Central memory CD8-positive, alpha-beta T cell (primary cell): ENCODE measurements at places on chromosomes 1 and 21.

DNA sequence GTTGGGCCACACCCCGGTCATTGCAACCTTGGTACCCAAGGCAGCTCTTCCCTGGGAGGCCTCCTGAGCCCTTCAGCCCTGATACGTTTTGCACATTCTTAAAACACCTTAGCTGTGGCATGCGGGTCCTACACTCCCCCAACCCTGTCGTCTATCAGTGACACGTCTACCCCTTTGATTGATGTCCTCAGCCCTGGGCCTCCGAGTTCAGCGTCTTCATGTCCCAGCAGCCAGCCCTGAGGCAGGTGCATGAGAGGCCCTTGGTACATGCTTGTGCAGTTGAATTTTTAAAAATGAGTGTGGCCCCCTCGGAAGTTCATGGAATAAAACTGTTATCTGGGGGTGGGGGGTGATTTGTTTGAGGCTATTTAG is 38.9 kb upstream of the ADARB1 start:
- no peaks in the 10 kb centered on the region for H3K36me3 ChIP-seq
- no peaks in the 10 kb centered on the region for H3K4me1 ChIP-seq
- H3K27ac ChIP-seq: no peak overlapping the region
- H3K4me3 ChIP-seq: no peak overlapping the region
- DNase-seq: no peak

DNA sequence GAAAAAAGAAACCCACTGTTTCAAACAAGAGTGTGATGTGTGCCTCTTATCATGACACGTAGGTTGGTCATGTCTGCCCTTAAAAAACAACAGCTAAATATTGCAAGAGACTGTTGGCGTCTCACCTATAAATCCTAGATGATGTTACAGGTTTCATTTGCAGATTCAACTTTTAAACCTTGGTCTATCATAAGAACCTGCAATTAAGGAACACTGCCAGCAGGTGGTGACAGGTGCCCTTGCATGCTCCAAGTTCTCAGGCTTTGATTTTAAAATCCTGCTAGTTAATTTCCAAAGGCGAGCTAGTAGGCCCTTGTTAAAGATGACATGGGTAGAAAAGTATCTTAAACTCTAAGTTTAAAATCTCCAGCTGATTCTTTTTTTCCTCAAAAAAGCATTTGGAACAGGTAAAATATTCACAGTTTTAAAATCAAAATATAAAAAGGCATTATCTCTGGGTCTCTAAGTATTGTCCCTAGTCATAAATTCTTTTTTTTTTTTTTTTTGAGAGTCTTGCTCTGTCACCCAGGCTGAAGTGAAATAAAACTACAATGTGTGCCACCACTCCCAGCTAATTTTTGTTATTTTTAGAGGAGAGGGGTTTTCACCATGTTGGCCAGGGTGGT is 39.1 kb downstream of the CLSTN1 start:
- peaks cover 26% of the 10 kb centered on the region for H3K4me1 ChIP-seq
- no peak overlapping the region for H3K27ac ChIP-seq
- no peak overlapping the region for H3K4me3 ChIP-seq
- DNase-seq: peak; percentile 40
- peaks cover 2% of the 10 kb centered on the region for H3K36me3 ChIP-seq
- H3K27me3 ChIP-seq: no peaks in the 10 kb centered on the region

GRCh38 chr1:220203816-220204215 is 68.4 kb downstream of the RAB3GAP2 start:
- no peak overlapping the region for H3K27ac ChIP-seq
- DNase-seq: no peak
- peaks cover 27% of the 10 kb centered on the region for H3K36me3 ChIP-seq
- H3K4me1 ChIP-seq: no peaks in the 10 kb centered on the region
- no peaks in the 10 kb centered on the region for H3K27me3 ChIP-seq

GRCh38 chr1:184563308-184563707 is 176.5 kb downstream of the C1orf21 start:
- H3K27me3 ChIP-seq: no peaks in the 10 kb centered on the region
- H3K27ac ChIP-seq: no peak overlapping the region
- H3K4me3 ChIP-seq: no peak overlapping the region
- DNase-seq: no peak

DNA sequence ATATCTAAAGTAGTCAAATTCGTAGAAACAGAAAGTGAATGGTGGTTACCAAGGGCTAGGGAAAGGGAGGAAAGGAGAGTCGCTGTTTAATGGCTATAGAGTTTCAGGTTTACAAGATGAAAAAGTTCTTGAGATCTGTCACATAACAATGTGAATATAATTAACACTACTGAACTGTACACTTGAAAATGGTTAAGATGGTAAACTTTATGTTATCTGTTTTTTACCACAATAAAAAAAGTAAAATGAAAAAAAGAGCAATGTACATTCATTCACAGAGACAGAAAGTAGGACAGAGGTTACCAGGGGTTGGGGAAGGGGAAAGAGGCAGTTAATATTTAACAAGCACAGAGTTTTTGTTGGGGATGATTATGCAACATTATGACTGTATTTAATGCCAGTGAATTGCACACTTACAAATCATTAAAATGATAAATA is 53.3 kb upstream of the SEC16B start:
- H3K27ac ChIP-seq: no peak overlapping the region
- DNase-seq: no peak
- H3K4me1 ChIP-seq: no peaks in the 10 kb centered on the region

DNA sequence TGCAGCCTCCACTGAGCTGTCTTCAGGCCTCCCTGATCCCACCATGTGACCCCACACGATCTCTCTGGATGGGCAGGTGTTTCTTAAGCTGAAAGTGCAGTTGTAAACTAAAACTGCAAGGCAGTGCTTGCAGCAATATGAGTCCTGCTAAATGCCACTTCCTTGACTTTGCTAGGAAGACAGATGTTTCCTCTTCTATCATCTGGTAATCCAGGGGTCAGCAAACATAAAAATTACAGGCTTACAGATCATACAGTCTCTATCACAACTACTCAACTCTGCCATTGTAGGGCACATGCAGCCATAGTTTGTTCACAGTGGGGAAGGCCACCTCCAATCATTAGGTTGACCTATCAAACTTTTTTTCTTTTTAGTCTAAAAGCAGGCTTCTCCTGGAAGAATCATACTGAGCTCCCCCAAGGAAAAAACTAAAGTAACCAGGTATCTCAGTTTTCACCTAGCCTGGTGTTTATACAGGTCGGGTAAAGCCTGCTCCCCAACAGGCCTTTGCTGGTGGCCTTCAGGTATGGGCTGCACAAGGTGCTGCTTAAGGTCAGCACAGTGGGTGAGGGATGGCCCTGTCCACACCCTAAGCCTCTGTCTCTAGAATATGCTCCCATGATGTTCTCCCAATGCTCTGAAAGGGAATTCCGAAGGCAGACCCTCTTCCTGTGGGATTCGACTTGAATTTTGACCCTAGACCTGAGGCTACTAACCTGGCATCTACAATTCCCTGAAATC is 10.8 kb downstream of the ABCA4 start:
- no peak for DNase-seq
- no peak overlapping the region for H3K27ac ChIP-seq
- peaks cover 2% of the 10 kb centered on the region for H3K36me3 ChIP-seq
- peaks cover 7% of the 10 kb centered on the region for H3K4me1 ChIP-seq
- peaks cover 43% of the 10 kb centered on the region for H3K27me3 ChIP-seq

GRCh38 chr1:225428881-225429455 is 1.1 kb upstream of the LBR start:
- peak overlapping the region; percentile 80 for H3K4me3 ChIP-seq
- peaks cover 18% of the 10 kb centered on the region for H3K36me3 ChIP-seq
- DNase-seq: no peak
- H3K27ac ChIP-seq: peak overlapping the region; percentile 71

GRCh38 chr1:160646711-160647328 is at the start of gene SLAMF1:
Gene SLAMF1, minus strand, starts transcription at chr1:160647044. Its CDS starts 99 bp downstream, at chr1:160646945.
- H3K27ac ChIP-seq: peak within 1 kb of the TSS; percentile 95
- DNase-seq: no peak
- H3K4me3 ChIP-seq: peak within 1 kb of the TSS; percentile 96
- no peaks in the 10 kb centered on the region for H3K27me3 ChIP-seq

GRCh38 chr1:166888373-166889111 is 12.5 kb upstream of the TADA1 start:
- H3K36me3 ChIP-seq: peaks cover 2% of the 10 kb centered on the region
- H3K4me3 ChIP-seq: no peak overlapping the region
- DNase-seq: no peak
- no peak overlapping the region for H3K27ac ChIP-seq
- peaks cover 44% of the 10 kb centered on the region for H3K27me3 ChIP-seq
- H3K4me1 ChIP-seq: peaks cover 8% of the 10 kb centered on the region

- no peak overlapping the region for H3K4me3 ChIP-seq
- DNase-seq: no peak
- no peak overlapping the region for H3K27ac ChIP-seq
- no peaks in the 10 kb centered on the region for H3K4me1 ChIP-seq
- no peaks in the 10 kb centered on the region for H3K27me3 ChIP-seq
Observed at GRCh38 chr1:121483961-121484424, 299.2 kb downstream of the SRGAP2C start.

DNA sequence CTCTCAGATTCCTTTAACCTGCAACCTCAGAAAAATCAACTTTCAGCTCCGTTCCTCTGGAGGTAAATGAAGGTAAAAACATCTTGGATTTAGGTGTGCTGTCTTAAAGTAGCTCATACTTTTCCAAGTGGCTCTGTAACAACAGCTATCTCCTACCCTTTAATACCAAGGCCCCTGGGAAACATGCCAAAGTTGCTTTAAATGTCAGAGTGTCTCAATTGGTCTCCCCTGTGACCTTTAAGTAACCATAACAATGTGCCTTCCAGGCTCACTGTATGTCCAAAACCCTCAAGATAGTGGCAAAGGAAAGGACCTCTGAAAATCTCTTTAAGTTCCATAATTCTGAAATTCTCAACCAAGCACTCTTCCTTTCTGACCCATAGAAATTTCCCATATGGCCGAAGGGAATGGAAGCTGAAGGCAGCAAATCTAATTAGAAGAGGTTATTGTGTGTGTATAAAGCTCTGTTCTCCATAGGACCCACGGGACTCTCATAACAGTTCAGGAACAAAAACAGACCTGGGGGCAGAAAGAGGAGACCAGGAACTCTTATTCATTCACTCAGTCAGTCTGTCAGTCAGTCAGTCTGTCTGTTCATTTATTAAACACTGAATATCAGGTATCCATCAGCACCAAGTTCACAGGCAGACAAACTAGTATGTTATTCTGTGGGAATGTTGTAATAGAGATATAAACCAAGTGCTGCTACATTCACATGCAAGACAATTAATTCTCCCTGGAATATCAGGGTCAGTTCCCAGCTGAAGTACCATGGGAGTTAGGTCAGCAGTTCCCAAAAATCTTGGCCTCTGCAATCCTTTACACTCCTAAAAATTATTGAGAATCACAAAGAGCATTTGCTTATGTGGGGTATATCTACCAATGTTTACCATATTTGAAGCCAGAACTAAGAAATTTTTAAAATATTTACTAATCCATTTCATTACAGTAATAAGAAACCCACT is 19.1 kb downstream of the ASTN1 start:
- no peaks in the 10 kb centered on the region for H3K27me3 ChIP-seq
- H3K4me3 ChIP-seq: no peak overlapping the region
- DNase-seq: no peak
- no peaks in the 10 kb centered on the region for H3K36me3 ChIP-seq

DNA sequence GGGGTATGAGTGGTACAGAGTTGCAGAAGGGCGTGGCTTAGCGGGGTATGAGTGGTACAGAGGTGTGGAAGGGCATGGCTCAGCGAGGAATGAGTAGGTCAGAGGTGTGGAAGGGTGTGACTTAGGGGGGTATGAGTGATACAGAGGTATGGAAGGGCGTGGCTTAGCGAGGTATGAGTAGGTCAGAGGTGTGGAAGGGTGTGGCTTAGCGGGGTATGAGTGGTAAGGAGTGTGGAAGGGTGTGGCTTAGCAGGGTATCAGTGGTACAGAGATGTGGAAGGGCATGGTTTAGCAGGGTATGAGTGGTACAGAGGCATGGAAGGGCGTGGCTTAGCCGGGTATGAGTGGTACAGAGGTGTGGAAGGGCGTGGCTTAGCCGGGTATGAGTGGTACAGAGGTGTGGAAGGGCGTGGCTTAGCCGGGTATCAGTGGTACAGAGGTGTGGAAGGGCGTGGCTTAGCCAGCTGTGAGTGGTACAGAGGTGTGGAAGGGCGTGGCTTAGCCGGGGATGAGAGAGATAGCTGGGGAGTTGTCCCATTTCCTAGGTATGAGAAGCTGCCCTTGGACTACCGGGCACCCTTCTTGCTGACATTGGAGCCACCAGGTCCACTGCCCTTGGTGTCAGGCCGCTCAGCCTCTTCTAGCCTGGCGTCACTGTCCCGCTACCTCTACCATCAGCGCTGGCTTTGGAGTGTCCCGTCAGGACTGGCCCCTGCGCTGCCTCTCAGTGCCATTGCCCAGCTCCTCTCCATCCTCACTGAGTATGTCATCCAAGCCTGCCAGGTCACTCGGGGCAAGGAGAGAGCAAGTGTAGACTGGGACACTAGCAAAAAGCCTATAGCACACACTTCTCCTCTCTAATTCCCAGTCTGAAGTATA is 29.8 kb downstream of the HYI start:
- no peak for DNase-seq
- no peak overlapping the region for H3K27ac ChIP-seq
- no peaks in the 10 kb centered on the region for H3K27me3 ChIP-seq
- H3K4me3 ChIP-seq: no peak overlapping the region
- peaks cover 11% of the 10 kb centered on the region for H3K4me1 ChIP-seq

DNA sequence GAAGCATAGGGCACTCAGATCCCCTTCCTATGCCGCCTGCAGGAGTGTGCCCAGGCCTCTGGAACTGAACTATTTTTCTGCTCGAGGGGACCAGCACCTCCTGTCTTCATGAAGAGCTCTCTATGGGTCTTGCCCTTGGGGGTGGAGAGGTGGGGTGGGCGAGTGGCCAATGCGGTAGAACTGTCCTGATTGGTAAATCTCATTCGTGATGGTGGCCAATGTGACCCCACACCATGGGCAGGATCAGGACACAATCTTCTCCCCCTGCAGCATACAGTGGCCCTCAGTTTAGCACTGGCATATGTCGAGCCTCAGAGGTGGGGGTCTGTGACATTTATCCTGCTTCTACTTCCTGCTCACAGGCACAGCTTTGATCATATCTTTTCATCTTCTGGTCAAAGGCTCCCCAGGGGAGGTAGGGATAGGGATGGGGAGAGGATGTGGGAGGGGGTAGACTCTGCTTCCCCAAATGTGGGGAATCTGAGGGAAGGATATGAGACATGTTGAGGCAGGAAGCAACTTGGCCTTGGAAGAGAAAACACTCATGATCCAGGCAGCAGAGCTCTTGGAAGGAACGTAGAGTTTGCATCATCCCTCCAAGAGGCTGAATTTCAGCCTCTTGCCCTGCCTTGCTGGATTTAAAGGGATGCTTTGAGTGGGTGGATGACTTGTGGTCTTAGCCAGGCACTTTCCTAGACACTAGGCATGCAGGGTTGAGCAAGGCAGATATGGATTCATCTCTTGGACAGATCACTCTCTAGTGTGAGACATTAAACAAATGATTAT is 81.8 kb downstream of the LAMC2 start:
- H3K27me3 ChIP-seq: peaks cover 61% of the 10 kb centered on the region
- H3K27ac ChIP-seq: no peak overlapping the region
- H3K4me3 ChIP-seq: no peak overlapping the region
- no peak for DNase-seq

DNA sequence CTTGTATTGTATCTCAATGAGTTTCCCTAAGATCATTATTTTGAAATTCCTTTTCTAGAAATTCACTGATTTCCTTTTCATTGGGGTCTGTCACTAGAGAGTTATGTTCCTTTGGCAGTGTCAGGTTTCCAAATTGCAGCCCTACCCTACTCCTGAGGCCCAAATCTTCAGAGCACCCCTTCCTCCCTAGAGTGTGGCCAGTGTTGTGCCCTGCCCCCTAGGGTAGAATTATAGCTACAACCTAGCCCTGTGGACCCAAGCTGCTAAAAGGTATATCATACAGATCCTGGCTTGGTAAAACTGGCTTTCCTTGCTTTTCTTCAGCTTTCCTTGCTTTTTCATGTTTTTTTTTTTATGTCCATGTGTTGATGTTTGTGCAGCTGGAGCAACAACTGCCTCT is 60.7 kb downstream of the DIPK1A start:
- no peak overlapping the region for H3K27ac ChIP-seq
- H3K4me1 ChIP-seq: peaks cover 32% of the 10 kb centered on the region
- H3K27me3 ChIP-seq: no peaks in the 10 kb centered on the region
- DNase-seq: no peak
- peaks cover 8% of the 10 kb centered on the region for H3K36me3 ChIP-seq
- H3K4me3 ChIP-seq: no peak overlapping the region
